KBM-7 (cell line): ENCODE measurements at places on chromosomes 12 and 14.

DNA sequence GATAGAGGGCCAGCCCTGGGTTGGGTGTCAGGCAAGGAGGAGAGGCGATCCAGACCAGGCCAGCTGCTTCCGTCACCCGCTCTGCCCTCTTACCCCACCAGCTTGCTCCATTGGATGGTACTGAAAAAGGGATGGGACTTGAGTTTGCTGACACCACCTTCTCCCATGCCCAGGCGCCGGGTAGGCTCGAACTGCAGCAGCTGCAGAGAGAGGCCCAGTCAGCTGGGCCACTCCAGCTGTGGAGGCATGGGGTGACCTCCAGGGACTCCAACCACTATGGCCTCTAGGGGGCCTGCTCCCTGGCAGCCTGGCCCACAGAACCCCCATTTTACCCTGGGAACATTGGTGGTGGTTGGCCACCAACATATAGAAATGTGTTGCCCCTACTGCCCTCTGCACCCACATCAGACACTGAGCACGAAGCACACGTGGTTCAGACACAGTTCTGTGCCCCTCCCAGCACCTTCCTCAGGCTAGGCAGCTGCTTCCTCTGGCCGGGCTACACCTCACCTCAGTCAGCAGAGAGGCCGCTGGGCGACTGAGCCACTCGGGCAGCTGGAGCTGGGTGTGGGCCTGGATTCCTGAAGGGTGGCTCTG is 16.0 kb downstream of the RPS6KL1 start:
- DNase-seq = no peak

DNA sequence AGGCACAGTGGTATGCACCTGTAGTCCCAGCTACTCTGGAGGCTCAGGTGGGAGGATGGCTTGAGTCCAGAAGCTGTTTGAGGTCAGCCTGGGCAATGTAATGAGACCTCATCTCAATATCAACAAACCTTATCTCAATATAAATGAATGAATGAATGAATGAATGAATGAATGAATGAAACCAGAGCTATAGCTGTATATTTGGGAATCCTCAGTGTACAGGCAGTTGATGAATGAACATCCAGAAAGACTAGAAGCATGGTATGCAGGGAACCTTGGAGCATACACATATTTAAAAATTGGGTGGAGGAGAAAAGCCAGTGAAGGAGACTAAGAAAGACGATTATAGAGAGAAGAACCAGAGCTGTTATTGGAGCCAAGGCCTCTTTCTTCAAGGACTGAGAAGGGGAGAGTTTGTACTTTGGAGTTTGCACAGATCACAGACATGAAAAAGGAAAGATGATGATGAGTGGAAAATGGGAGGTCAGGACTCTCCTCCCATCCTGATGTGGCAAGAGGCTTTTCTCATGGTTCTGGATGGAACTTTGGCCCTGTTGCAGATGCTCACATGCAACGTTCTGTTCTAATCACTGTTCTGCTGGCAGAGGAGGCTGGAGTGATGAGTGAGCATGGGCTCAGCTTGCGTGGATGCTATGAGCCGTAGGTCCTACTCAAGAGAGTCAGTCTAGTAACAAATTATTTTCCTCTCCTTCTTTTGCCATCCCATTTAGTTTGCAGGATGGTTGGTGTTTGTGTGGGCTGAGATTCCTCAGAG is 114.4 kb downstream of the PRKCH start:
- DNase-seq = no peak

GRCh38 chr14:48391661-48392060 is 716.3 kb upstream of the MDGA2 start:
- no peak for DNase-seq

DNA sequence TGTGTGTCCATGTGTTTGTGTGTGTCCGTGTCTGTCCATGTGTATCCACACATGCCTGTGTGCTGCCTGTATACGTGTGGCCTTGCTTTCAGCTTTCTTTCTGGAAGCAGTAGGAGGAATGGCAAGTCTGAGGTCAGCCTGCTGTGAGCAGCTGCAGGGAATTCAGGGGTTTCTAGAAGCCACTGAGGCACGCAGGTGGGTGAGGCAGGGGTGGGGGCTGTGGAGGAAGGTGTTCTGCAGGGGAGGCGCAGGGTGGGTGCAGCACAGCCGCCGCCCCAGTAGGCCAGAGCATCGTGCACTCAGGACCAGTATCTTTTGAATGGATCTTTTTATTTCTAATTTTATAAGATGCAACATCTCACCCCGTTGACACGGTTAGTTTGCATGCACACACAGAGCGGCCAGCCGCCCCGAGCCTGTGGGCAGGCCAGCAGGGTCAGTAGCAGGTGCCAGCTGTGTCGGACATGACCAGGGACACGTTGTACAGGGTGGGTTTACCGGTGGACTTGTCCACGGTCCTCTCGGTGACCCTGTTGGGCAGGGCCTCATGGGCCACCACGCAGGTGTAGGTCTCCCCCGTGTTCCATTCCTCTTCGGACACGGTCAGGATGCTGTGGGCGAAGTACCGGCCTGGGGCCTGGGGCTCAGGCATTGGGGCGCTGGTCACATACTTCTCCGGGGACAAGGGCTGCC is 327.7 kb downstream of the TMEM121 start:
- no peak for DNase-seq

DNA sequence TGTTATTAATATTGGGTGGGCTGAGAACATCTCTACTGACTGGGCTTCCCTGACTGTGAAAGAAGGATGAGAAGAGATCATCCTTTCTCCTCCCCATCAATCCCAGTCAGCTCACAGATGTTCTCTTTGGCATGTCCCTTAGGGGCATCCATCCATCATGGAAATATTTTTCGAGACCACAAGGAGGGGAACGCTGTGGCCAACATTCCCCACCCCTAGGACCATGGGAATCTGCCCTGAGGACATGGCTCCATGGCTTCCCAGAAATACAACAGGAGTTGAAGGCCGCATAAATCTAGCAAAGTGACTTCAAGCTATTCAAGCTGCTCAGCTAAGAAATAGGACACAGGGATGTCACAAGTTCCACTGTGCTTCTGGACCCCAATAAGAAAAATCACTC is 456.8 kb downstream of the MED13L start:
- no peak for DNase-seq

DNA sequence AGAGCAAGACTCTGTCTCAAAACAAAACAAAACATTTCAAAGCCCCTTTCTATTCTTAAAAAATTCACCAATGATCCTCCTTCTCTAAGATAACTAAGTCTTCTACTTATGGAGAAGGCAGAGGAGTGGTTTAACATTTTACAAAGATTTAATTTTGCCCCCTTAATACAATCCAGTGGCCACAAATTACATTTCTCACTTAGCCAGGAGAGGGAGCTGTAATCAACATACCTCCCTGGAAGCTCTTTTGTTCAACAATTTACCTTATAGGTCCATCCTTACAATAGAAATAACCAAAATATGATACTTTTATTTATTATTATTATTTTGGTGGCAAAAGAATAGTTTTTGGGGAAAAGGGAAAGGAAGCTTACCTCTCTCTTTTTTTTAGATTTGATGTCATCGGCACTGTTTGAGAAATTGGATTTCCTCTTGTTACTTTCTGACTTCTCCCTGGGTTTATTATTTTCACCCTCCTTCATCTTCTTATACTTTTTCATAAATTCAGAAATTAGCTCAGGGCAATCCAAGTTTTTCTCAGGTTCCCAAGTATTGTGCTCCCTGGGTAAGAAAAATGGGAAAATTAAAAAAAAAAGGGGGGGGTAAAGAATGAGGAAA is 28.1 kb downstream of the CBX5 start:
- peak; percentile 69 for DNase-seq

DNA sequence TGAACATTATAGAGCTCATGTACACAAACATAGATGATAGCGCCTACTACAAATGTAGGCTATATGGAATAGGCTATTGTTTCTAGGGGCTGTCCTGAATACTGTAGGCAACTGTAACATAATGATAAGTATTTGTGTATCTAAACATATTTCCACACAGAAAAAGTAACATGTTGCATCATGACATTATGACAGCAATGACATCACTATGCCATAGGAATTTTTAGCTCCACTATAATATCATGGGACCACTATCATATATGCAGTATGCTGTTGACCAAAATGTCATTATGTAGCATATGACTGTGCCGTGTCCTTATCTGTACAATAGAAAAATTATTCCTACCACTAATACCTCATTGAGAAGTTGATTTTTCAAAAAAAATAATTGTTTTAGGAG is 96.7 kb upstream of the SSTR1 start:
- DNase-seq = no peak

DNA sequence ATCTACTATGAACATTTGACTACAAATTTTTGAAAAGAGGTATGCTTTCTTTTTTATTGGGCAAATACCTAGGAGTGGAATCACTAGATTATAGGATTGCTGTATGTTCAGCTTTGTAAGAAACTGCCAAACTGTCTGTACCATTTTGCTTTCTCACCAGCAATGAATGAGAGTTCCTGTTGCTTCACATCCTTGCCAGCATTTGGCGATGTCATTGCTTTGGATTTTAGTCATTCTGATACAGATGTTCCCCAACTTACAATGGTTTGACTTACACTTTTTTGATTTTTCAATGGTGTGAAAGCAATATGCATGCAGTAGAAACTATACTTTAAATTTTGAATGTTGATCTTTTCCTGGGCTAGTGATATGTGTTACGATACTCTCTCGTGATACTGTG is 328.7 kb downstream of the RAD51B start:
- DNase-seq = no peak

DNA sequence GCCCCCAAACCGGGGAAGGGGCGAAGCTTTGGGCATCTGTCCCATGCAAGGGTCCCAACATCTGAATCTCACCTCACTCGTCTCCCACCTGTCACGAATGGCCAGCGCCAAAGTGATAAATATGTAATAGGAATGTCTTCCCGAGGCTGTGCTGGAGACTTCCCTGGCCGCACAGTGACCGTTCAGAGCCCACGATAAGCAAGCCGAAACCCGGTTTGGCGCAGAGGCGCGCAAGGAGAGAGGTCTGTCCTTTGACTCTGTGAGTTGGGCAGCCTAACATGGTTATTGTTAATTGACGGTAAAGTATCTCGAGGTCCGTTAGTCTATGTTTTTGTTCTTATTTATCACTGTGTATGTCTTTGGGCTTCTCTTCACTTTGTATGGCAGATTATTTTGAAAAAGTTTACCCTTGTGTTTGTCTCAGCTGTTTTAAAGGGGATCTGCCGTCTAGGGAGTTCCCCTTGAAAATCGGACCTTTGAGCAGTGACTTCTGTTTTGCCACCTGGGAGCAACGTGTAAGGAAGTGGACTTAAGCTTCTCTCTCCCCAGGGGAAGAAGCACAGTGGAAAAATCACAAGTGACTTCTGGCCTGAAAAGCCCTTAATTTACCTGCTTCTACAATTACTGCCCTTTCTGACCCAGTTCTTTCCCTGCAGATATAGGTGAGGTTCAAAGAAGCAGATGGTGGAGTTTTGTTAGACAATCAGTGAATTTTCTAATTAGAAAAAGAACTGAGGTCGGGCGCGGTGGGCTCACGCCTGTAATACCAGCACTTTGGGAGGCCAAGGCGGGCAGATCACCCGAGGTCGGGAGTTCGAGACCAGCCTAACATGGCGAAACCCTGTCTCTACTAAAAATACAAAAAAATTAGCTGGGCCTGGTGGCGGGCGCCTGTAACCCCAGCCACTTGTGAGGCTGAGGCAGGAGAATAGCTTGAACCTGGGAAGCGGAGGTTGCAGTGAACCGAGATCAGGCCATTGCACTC is 1.1 kb upstream of the TM9SF1 start:
- DNase-seq = peak; percentile 50

DNA sequence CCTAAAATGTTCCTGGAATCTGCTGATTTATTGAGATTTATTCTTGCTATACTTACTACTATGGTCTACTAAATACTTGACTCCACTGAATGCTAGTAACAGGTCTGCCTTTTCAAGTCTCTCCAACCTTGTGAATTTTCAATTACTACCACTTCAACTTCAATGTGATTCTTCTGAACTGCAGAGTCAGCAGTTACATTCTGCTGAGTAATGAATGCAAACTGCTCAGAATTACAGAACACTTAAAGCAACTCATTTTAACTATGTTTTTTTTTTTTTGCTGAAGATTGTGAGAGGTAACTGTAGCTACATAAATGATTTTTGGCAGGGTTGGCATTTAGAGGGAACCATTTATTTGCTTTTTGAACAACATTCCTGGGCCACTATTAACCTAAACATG is 41.8 kb downstream of the ARF6 start:
- no peak for DNase-seq

GRCh38 chr12:111757361-111758119 is 9.2 kb upstream of the ALDH2 start:
- DNase-seq = peak; percentile 94

DNA sequence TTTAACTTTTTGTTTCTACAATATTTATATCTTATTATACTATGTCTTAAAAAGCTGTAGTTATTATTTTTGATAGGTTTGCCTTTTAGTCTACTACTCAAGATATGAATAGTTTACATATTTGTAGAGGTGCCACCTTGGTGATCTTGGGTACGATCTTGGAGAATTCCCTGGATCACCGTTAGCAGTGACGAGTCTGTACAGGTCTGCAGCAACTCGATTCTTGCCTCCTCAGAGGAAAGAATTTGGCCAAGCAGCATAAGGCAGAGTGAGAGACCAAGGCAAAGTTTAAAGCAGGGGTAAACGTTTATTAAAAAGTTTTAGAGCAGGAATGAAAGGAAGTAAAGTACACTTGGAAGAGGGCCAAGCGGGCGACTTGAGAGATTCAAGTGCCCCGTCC is 3.1 kb upstream of the TCTN2 start:
- DNase-seq = no peak

DNA sequence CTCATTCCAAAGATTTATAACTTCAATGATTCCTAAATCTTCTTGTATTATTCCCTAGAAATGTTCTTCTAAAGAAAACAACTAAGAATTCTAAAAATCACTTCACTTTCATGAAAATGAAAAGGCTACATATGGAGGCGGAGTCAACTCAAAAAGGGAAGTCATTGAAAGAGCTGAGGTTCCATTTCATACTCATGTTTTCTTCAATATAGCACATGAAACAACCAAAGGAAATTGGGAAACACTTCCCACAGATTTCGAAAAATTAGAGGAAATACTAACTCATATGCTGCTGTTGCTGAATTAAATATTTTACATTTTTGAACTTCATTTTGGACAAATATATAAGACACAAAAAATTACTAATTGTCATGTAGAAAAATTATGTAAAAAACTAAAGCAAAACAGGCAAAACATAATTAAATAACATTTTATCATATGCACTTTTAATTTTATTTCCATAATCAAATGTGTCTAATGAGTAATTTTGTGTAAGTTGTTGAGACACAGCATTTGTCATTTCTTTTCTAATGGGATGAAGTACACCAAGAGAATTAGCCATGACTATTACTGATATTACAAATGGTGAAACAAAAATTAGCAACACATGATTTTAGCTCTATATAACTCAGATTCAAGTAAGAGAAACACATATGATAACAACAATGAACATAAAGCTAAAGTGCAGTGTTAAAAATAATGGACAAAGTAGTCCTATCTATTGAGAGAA is at the start of gene CD163:
Gene CD163 (minus strand): TSS at position 92 of the 730 bp plus-strand sequence. CDS start 87 bp downstream, at position 5.
- DNase-seq = peak; percentile 43

GRCh38 chr12:25241167-25242020 is 9.3 kb downstream of the KRAS start:
- DNase-seq = peak; percentile 42
